ELR (cell line): ENCODE measurements at places on chromosomes 3 and 15.

DNA sequence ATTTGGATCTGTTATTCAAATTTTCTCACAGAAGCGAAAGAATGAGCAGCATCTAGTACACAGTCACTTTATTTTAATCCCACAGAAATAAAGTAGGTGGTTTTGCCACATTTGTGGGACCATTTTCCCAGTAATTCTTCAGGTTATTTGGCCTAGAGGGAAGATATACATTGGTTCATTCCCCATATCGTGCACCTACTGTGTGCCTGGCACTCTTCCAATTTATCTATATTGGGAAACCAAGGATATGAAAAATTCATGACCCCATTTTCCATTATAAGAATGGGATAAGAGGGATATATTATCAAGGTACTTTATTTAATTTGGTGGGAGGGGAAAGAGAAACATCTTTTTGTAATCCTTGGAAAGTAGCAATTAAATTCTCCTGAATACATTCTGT lies 35.1 kb downstream of the TRIP4 start:
- no peak for DNase-seq

GRCh38 chr3:99625643-99626416 lies 12.6 kb upstream of the COL8A1 start:
- peak; percentile 36 for DNase-seq

GRCh38 chr3:32758375-32758753 lies 59.4 kb upstream of the TRIM71 start:
- peak; percentile 23 for DNase-seq

DNA sequence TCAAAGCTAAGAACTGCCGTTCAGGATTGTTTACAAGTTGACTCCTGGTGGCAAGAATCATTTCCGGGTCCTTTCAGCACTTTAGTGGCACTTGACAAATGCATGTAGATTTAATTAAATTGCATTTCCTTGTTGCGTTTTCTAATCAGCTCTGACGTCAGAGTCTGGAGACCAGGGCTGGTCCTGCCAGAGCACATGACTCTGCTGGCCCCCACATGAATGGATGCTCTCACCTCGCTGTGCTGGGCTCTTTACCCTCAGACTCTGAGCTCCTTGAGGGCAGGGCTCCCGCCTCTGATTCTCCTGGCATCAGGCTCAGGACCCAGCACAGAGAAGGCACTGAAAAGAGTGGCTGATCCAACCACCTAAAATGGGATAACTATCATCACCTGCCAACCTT lies 69.4 kb downstream of the FEM1B start:
- no peak for DNase-seq

DNA sequence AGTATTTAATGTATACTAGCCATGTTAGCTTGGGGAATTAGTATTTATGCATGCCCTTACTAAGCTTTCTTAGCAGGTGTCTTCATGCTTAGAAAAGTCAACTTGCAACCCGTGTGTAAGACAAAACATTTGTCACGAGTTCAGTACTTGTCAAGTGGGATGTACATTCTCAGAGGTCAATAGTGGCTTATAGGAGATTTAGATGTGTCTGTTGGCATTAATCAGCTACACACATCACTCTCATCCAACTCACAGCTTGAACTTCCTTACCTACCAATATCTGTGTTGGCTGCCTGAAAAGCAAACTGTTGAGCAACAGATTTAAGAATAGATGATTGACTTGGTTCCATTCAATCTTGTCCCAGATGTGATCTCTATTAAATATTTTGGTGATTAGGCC lies 109.5 kb downstream of the ROBO2 start:
- DNase-seq = no peak
